ENCODE measurements at places on chromosomes 2 and 18.
A peak's percentile ranks its signal among the peaks of the same experiment; 100 is the strongest.

- no peak for DNase-seq
Observed at GRCh38 chr2:174383796-174384195, 11.7 kb upstream of the SCRN3 start.

DNA sequence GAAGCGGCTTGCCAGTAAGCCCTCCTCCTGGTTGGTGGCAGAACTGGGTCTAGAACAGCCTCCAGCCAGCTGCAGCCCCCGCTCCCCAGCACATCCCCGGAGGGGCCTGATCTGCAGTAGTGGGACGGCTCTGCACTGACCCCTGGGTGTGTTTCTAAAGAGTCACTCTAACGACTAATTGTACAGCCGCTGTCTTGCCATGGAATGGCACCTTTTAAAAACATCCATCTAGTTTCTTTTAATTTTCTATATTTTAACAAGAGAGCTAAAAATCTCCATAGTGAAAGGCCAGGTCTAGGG is 82.0 kb downstream of the MTCL1 start:
- DNase-seq, result peak; percentile 60

- no peak for DNase-seq
Observed at GRCh38 chr2:873651-874580, 76.7 kb upstream of the SNTG2 start.

DNA sequence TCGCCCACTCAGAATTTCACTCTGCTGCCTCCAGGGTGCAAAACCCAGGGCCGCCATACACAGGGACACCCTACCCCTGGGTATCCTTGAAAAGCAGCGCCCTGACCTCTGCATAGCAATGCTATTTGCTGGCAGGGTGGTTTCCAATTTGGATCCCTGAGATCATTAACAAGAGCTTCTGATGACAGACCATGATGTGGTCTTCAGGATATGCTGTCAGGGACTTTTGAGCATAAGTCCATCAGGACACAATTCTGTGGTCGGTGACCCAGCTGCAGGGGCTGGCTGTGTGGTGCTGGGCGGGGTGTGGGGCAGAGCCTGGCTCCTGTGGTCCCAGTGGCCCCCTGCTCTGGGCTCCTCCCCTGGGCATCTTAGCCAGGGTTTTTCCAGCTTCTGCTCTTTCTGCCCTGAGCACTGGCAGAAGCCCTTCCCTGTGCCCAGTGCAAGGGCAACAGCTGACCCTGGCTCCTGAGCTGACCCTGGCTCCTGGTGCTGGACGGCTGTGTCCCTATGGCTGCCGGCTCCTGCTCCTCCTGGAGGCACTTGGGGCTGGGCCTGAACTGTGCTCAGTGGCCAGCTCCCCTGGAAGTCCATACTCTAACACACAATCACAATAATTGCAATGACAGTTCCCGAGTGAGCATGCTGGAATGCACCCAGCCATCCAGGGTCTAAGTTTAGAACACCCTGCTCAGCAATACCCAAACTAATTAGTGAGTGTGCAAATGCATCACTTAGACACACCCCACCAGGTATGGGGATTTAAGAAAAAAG is 271.5 kb downstream of the HDAC4 start:
- DNase-seq, result peak; percentile 83

- no peak for DNase-seq
Observed at GRCh38 chr2:12774395-12774727, 57.6 kb downstream of the TRIB2 start.

DNA sequence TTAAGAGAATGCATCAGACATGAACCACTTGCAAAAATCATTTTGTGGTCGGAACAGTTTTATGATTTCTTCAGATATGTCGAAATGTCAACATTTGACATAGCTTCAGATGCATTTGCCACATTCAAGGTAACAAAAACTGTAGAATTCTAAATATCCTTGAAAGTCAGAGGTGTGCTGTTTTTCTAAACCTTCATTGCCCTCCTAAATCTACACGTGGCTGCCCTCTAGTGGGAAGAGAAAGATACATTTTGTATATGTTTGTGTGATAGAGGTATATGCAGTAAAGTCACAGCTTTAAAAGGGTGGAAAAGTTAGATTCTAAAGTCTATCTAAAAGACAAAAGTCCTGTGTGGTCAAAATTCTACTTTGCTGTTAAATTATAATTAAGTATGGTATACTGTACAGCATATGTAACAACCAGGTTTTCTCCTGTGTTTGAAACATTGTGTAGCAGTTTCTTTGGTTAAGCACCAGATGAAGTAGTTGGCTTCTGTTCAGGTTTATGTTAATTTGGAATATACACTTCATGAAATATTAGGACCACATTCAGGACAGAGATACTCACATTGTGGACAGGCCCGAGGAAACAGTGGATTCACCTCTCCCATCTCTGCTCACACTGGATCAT is 65.9 kb upstream of the ITM2C start:
- DNase-seq, result no peak

DNA sequence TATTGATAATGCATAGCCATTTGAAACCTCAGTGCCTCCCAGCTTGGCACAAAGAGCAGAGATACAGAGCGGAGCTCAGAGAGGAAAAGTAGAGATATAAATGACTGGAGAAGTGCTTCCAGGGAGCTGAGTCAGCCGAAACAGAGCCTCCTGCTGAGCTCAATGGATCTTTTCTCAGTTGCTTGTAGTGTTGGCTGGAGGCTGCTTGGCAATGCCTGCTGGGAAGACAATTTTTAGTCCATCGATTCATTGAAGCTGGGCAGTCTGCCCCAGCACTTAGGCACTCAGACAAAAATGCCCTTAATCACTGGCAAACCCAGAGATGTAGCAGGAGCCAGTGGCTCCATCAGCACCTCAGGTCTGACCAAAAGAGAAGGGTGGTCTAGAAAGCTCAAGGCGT is 81.3 kb upstream of the SETBP1 start:
- DNase-seq, result no peak

DNA sequence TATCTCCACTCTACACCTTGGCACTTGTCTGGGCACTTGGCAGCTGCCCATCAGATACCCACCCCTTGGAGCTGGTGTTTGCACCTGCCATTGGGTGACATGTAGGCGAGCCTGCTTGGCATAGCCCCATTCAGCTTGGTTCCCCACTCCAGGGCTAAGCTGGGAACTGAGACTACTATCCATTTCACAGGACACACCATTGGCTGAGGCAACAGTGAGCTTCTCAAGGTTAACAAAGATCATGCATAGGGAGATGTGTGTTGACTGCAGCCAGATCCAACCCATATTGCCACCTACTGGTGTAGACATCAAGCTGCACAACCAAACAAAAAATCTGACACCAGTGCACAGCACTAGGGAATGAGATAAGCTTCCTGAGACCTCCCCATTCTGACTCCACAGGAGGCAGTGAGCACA is 1389.8 kb upstream of the TMEFF2 start:
- no peak for DNase-seq

- peak; percentile 76 for DNase-seq
Observed at GRCh38 chr18:56200381-56200911, 437.9 kb downstream of the TXNL1 start.

GRCh38 chr2:98828369-98828744 is 97.4 kb upstream of the MGAT4A start:
- no peak for DNase-seq

DNA sequence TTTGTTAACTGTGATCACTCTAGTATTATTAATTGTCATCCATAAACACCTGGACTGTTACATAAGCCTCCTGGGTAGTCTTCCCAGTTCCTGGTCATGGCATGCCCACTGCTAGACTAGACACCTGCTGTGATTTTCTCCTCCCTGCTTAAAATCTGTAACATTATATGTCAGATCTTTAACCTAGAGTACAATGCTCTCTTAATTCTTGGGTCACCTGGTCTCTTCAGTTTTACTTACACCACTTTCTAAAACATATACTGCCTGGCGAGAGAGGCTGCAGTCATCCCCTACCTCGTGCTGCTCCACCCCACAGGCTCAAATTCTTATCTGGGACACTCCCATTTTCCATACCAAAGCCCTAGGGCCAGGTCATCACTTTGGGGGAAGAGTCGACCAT is 161.3 kb downstream of the CDH2 start:
- no peak for DNase-seq

- no peak for DNase-seq
Observed at GRCh38 chr2:101361121-101361520, 26.2 kb downstream of the CREG2 start.

DNA sequence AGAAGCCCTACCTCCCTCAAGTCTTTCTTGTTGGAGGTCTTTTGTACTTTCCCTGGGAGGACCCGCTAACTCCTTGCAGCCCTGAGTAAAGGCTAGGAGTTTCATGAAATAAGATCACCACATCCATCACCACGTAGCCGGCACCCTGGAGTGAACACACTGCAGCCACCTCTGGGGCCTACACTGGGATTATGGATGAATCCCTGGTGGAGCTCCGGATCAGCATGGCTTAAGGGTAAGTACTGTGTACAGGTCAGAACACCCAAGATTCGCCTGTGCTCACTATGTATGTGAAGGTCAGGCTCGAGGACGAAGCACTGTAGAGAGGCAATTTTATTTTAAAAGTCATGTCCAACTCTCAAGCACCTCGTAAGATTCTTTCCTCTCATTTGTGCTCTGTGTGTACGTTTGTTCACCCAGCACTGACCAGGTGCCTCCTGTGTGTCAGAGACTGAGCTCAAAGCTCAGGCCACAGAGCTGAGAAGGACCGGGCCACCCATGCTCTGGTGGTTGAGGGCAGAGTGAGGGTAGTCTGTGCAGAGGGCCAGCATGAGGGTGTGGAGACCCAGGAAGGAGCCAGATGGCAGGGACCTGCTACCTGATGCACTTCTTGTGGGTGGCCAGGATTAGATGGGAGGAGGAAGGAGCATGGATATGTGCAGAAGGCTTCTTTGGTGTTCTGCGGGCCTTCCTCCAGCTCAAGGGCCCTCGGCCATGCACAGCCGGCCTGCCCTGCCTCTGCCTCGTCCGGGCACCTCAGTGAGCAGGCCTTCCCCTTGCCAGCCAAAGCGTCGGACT is 66.7 kb upstream of the TFCP2L1 start:
- no peak for DNase-seq
